ENCODE measurements at places on chromosomes 7 and 10.

- no peak for DNase-seq
Measured at GRCh38 chr7:103113164-103113563, 35.7 kb downstream of the NAPEPLD start.

DNA sequence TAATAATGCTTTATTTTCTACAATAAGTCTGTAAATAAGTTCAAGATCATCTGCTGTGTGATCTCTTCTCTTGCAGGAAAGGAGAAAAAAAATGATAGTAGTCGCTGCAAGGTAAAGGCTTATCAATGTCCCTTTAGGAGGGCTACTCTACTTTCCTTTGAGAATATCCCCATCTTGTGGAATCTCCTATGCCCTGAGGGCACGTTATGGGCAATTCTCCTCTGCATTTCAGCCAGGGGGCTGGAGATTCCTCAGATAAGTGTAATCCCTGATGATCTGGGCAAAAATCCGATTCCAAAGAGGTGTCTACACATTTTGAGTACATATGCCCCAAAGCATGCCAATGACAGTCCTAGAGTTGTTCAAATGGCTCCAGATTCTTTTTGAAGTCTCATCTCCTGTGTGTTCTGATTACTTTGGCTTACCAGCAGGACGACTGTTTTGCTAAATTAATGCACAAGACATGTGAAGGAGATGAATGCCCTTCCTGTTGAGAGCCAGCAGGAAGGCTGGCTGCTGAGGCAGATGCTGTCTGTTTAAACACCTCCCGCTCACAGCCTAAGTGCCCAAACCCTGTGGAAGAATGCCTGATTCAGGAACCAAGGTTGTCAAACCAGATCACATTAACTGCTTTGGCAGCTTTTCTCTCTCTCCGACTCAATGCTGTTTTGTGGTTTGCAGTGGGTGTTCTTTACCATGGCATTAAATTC lies 171.2 kb upstream of the COL1A2 start:
- DNase-seq, result no peak

GRCh38 chr10:100508691-100509150 lies 10.9 kb downstream of the SEC31B start:
- no peak for DNase-seq

GRCh38 chr7:24213311-24213710 lies 70.7 kb upstream of the NPY start:
- DNase-seq, result no peak

GRCh38 chr10:133133471-133134231 lies 26.4 kb upstream of the KNDC1 start:
- no peak for DNase-seq

DNA sequence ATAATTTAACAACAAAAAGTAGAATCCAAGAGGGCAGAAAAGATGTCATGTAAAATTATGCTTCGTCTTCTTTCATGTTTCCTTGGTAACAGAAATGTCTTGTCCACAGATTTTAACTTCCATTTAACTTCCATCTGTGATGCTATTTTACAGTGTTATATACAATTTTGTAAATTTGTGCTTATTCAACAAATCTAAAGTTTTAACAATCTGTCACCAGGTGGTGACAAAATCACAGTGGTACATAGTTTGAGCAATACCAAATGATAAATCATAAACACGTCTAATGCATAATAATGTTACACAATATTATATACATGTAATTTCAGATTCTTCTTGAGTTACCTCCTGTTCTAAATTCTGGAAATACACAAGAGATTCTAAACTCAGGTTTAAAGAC lies 784.4 kb upstream of the CELF2 start:
- no peak for DNase-seq

GRCh38 chr7:130363026-130363847 lies 17.1 kb upstream of the CPA1 start:
- no peak for DNase-seq

- DNase-seq, result no peak
Measured at GRCh38 chr10:51447119-51447518, 252.3 kb downstream of the CSTF2T start.

DNA sequence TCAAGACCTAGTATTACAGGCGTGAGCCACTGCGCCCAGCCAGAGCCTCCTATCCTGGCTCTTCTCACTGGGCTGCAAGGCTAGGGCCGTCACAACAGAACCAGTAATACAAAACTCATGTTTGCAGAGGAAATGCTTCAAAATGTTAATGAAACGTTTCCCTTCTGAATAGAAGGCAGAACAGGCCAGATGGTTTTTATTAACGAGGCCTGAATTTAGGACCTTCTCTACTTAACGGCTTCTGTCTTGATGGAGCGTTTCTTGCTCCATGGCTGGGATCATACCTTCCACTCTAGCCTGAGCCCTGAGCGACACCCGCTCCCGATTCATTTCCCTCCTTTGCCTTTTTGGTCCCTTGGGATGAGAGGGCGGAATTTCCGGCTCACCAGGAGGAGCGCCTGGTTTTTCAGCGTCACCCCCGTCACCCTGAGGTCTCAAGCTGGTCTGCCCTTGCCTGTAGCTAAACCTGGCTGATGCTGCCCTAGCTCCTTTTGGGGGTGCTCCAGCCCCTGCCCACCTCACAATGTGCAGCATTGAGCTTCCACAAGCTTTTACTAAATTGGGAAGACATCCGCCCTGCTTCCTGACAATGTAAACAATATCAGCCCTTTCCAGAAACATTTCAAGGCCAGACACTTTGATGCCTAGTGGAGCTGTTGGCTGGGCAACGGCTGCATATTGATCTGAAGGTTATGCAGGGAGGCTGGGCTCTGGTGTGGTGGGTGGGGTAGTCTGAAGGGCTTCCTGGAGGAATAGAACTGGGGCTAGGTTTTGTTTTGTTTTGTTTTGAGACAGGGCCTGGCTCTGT lies 5.2 kb downstream of the CLIP2 start:
- DNase-seq, result no peak

- no peak for DNase-seq
Measured at GRCh38 chr7:119842337-119842736, 430.6 kb upstream of the KCND2 start.

DNA sequence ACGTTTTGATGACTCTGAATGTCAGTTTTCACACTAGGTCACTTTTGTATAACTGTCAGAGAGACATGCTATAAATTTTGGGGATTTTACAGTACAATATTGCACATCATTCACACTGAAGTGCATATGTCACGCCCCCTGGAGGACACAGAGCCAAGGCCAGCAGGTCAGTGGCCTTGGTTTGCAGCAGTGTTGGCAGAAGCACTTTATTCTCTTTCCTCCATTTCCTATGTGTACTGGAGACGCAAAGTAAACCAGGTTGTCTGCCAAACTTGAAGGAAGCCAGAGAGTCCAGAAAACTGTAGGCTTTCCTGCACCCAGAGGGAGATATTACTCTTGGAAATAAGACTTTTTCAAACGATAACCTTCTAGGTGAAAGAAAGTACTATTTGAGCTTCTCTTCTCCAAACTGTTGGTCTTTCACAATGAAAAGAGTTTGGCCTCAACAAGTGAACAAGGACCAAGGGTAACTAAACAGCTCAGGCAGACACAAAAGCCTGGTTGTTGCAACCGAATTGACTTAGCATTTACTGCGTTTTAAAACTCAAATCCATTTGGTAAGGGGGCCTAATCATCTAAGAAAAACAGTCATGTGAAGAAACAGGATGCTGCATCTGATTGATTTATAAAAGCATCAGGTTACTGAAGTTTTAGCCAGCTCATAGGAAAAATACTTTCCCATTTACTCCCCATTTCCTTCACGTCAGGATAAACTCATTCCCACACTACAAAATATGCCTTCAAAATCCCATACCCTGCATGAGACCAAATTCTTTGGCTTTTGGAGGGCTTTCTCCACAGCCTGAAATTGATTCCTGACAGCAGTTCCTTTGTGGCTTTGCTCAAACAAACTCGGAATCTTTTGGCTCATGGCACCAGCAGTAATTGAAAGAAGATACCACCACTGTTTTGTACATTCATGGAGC lies 83.0 kb upstream of the SEC61G start:
- no peak for DNase-seq

DNA sequence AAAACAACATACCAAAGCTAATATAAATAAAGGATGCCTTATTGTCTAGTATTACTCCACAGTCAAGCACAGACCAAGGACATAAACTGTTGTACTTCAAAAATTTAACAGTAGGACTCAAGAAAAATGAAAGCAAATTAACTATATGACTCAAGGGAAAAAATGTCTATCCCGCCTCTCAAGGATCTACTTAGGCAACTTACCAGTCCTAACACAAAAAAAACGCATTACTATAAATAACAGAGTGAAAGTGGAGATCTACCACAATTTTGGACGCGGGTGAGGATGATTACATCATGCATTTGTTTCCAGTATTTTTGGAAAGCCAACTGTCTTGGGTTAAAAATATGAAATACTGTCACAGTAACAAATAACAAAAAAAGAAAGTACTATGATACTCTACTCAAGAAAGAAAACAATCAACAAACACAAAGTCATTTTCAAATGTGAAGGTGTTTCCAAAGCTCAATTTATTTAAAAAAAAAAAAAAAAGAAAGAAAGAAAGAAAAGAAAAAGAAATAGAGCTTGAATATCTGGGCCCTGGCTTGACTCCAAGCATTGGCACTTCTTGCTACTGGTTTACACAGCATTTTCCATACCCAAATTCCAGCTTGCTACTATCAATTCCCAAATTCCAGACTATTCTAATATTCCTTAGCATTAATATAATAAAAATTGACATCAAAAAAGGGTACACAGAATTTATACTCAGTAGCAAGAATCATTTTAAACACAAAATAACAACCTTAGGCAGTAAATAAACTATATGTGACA lies 99.4 kb downstream of the RSU1 start:
- DNase-seq, result no peak

DNA sequence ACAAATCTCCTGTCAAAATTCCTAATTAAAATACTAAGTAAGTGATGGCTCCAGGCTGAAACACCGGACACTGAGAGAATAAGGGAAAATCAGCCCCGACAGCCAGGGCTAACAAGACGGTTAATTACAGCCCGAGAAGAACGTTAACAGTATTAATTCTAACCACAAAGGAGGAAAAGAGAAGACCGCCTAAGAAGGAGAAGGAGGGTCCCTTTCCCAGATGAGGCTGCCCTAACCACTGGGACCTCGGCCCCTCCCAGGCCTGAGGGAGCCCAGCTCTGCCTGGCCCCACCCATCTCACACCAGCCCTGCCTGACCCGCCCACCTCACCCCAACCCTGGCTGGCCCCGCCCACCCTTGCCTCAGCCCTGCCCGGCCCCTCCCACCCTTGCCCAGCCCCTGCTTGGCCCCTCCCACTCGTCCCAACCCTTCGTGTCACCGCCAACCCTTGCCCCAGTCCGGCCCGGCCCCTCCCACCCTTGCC lies 51.3 kb downstream of the PWWP2B start:
- DNase-seq, result no peak

GRCh38 chr10:98528166-98528804 lies 81.5 kb upstream of the HPS1 start:
- no peak for DNase-seq

DNA sequence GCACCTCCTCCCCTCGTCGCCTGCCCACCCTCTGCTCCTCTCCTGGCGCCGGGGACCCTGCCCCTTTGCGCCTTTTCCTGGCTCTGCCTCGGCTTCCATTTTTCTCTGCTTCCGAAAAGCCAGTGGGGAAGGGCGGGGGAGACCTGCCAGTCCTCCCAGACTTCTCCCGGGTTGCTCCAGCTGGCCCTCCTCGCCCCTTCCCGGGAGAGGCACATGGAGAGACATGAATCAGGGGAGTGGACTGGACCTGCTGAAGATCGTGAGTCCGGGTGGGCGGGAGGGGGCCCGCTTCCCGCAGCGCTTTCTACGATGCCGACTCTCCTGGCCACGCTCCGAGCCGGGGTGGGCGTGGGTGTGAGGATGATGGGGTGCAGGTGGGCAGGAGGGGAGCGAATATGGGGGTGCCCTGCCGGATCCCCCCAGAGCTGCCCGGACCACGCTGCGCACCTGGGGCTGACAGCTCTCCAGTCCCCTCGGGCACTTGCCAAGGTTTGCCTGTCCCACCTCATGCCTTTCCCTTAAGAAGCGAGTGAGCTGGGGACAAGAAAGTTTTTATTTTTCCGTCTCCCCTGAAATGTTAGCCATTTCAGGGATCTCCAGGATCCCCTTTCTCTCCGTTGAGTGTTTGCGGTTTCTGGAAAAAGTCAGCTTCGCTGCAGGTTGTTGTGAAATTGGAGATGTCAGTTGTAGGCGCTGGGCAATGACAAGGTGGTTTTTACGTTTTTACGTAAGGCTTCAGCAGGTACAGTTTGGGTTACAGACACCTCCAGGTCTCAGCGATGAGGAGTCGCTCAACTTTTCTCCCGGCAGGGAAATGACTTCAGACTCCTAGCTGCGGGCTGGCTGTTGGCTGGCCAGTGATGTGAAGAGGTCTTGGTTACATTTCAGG lies 977 bp downstream of the CACNB2 start:
- DNase-seq, result no peak

DNA sequence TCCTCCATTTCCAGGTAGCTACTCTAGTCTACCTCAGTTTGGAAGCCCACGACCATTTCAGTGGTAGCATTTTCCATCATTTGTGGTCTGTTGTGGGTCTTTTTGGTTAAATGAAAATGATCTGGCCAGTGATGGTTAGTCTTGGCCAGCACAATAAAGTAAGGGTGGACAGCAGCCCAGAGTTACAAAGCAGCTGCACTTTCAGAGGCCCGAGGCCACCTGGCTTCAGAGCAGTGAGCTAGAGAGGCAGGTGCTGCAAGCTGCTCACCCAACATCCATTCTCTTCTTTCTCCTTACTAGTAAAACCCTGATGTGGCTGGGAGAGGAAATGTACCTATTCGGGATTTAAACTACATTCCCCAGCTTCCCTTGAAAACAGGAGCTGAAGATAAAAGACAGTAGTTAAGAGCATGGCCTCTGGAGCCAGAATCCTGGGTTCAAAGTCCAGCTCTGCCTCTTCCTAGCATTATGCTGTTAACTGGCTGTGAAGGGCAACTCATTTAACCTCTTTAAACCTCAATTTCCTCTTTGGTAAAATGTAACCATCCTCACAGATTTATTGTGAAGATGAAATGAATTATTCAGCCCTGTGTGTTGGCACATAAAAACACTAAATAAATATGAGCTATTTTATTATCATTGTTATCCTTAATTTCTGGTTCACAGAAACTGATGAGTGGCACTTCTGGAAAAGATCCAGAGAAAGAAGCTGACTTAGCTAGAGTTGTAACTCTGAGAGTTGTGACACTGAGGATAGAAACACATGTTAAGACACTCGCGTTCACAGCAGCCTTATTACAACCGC lies 517.4 kb downstream of the PARD3 start:
- no peak for DNase-seq

GRCh38 chr7:23000597-23001360 lies 13.2 kb downstream of the HYCC1 start:
- DNase-seq, result no peak

GRCh38 chr7:27100694-27101170 lies 1.8 kb downstream of the HOXA2 start:
- DNase-seq, result no peak

GRCh38 chr7:149883452-149883861 lies 9.7 kb downstream of the ATP6V0E2 start:
- DNase-seq, result no peak

- DNase-seq, result no peak
Measured at GRCh38 chr10:107971973-107972372, 807.5 kb upstream of the SORCS1 start.
